ENCODE measurements at places on chromosomes 12 and 14.
A peak's percentile ranks its signal among the peaks of the same experiment; 100 is the strongest.

DNA sequence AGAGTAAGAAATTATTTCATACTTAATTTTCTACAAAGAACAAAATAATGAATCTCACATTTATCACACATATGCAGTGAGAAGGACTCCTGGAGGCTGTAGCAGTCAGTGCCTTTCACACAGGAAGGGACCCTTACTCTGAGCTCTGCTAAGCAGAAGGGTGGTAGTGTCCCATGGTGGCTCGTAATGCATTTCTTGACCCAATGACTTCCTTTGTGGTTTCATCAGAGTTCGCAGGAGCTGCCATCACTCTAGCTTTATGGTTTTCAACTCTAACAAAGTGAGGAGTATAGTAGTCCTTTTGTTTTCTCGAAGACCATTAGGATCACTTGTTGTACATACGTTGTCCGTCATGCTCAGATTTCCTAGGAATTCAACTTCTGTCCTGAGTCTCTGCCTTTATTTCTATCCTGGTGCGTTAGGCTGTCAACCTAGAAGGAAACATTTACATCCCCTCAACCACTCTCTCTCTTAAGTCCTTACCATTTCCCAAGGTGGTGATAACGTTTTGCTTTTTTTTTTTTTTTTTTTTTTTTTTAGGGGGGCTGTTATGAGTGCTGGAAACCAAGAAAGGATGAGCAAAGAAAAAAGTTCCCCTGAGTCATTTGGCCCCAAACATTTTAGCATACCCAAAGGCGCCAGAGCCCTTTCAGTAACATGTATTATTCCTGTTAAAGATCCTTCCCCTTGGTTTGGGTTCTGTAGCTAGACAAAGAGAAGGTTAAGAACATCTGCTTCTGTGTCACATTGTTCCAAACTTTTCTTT is 37.2 kb downstream of the GABARAPL1 start:
- no peak for DNase-seq

DNA sequence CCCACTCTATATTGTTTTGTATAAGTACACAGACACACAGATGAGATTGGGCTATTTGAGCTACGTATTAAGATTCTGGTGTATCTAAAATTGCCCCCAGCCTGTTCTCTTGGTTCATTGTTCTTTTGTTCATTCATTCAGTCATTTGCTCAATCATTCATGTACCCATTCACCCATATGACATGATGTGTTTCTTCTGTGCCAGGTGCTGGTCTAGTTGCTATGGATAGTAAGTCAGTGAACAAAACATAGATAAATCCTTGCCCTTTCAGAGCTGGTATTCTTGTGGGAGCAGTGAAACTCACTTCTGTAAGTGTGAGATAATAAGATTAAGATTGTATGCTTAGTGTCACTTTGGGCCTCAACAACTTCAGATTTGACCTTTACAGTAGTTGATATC is 191.3 kb downstream of the TMTC2 start:
- DNase-seq, result no peak

GRCh38 chr12:76037130-76038103 is 5.8 kb upstream of the PHLDA1 start:
- peak; percentile 38 for DNase-seq

DNA sequence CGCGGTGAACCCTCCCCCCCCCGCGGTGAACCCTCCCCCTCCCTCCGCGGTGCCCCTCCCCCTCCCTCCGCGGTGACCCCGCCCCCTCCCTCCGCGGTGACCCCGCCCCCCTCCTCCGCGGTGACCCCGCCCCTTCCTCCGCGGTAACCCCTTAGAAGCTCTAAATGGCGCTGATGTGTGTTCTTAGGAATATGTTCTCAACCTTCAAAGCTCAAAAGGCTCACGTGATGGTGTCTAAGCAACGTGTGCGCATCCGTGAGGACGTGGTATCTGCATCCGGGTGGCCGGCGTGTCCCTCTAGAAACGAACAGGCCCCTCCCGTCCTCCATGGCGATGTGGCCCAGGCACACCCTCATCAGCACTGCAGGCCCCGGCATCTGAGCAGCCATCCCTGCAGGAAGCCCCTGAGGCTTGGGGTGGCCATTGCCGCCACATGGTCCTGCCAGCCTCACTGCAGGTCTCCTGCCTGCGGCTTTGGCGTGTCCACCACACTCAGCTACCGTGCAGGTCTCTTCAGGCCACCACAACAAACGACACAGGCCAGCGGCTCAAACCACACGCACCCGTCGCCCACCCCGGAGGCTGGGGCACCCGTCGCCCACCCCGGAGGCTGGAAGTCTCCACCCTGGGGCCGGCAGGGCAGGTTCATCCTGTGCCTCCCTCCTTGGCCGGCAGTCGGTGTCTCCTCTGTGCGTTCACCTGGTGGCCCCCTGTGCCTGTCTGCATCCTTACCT is 14.5 kb upstream of the FBRSL1 start:
- peak; percentile 62 for DNase-seq

DNA sequence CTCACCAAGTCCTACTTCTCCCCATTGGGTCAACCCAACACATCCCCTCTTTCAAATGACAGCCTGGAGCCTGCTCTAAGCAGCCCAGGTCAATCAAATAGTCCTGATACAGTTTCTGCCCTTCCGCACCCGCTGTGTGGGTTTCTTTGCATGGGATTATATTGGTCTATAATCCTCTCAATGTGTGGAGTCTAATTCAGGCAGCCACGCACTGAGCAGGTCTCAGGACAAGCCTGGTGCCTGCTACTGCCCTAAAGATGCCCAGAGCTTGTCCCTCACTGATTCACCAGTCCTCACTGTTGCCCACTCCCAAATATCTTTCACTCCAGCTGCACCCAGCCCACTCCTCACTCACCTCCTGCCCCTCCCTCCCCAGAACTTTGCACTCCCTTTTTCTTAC is 16.4 kb downstream of the ACTN1 start:
- DNase-seq, result no peak

DNA sequence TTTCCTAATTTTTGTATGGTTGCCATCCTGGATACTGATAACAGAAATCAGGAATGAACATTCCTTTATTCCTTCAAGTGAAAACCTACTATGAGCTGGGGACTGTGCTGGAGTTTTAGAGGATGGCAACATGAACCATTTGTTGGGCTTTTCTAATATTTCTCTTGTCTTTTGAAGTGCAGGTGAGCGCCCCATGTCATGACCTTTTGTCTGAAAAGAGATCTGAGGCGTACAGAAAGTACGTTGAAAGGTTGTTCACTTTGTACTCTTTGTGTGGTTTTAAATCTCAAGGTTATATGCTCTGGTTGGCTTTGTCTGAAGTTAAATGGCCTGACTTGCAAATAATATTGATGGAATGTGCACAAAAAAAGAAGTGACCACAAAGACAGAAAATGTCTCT is 79.0 kb downstream of the GAS2L3 start:
- no peak for DNase-seq

GRCh38 chr14:105223770-105224544 is 24.4 kb upstream of the BTBD6 start:
- DNase-seq, result no peak

DNA sequence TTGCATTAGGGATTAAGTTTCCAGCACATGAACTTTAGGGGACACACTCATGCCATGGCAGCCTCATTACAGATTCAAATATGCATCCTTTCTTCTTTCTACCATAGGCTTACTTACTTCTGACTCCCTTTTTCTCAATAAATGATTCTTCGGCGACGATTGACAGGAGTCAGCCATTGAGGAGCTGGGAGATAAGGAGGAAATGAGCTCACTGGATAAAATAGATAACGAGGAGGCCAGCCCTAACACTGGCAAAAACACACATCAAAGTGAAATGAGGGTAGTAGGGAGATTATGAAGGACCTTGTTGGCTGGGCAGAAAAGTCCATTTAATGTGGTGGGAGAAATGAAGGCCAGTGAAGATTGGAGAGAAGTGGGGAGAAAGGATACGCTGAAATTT is 172.2 kb downstream of the SLC41A2 start:
- DNase-seq, result no peak

DNA sequence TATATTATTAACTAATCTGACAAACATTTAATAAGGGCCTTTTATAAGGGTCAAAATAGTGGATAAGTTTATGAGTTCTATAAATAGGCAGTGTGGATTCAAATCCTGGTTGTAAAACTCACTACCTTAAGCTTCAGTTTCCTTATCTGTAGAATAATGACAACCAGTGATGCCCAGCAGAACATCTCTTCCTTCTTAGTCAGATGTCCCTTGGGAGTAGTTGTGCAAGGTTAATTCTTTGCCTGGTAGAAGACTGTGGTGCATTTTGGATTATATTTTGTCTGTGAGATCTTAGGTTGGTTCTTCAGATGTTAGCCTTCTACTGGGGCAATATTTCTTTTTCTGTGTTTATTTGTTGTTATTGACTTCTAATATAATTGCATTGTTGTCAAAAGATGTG is 59.5 kb downstream of the ARID2 start:
- DNase-seq, result no peak

GRCh38 chr12:71752891-71753290 is 1.8 kb upstream of the RAB21 start:
- no peak for DNase-seq

DNA sequence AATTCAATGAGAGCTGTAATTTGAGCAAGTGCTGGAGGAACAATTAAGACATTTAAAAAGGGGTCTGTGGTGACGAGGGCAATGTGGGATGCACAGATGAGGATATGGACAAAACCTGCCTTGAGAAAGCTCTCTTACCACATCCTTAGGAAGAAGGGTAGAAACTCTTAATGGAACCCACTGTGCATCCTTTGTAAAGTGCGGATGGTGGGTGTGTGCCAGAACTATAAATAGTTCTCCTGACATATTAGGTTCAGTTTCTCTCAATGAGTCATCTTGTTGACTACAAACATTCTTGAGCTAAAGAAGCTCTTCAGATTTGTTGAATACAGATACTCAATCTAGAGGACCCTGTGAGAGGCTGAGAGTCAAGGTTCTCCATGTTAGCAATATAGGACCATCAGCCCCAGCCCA is 106.1 kb upstream of the ANO4 start:
- no peak for DNase-seq

GRCh38 chr12:57771236-57771872 is 551 bp downstream of the METTL1 start:
- peak; percentile 95 for DNase-seq

- DNase-seq, result no peak
Measured at GRCh38 chr12:119500209-119500608, 93.4 kb upstream of the TMEM233 start.

- DNase-seq, result no peak
Measured at GRCh38 chr12:6662602-6662905, 365 bp downstream of the ING4 start.
